ENCODE measurements at places on chromosomes 3 and 15.

- DNase-seq = peak; percentile 3
Observed at GRCh38 chr3:32626631-32627030, 56.0 kb upstream of the DYNC1LI1 start.

GRCh38 chr3:152270937-152271336 is 2.2 kb downstream of the MBNL1 start:
- DNase-seq = peak; percentile 47

DNA sequence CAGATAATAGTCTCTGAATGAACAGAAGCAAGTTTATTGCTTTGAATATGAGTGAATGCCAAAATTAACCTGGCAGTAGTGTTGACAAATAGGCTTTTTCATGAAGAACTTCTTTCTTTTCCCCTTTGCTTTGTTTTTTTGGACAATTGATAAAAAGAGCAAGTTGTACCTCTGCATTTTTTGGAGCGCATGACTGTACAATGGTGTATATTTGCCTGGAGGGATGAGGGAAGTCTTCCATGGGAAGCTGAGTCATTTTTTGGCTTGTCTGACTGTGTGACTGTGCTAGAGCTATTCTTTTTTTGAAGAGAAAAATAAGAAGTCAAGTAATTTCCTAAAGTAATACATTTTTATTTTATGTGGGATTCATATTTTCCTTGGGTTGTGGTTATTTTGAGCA is 186.9 kb downstream of the KLHL25 start:
- peak; percentile 72 for DNase-seq

GRCh38 chr3:71120012-71120411 is 463.5 kb downstream of the FOXP1 start:
- DNase-seq = no peak

GRCh38 chr15:59186501-59186900 is 20.1 kb upstream of the LDHAL6B start:
- peak; percentile 37 for DNase-seq

DNA sequence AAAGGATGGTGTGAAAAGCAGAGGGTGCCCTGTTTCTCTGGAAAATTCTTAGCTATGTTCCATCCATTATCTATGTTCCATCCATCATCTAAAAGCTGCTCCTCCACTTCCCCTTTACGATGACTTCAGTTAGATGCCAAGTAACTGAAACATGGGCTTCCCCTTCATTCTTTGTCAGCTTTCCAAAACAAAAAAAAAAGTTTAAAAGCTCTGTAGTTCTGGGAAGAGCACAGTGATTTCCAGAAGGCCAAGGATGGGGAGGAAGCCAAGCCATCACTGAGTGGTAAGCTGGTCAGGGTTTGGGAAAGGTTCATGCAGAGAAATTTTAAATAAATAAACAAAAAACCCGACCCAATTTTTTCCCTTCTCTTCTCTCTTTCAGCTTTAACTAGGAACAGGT is 111.5 kb downstream of the CFAP44 start:
- DNase-seq = no peak

GRCh38 chr3:185149591-185149990 is 3.3 kb downstream of the C3orf70 start:
- no peak for DNase-seq

GRCh38 chr3:55816794-55817576 is 329.9 kb upstream of the WNT5A start:
- DNase-seq = no peak

DNA sequence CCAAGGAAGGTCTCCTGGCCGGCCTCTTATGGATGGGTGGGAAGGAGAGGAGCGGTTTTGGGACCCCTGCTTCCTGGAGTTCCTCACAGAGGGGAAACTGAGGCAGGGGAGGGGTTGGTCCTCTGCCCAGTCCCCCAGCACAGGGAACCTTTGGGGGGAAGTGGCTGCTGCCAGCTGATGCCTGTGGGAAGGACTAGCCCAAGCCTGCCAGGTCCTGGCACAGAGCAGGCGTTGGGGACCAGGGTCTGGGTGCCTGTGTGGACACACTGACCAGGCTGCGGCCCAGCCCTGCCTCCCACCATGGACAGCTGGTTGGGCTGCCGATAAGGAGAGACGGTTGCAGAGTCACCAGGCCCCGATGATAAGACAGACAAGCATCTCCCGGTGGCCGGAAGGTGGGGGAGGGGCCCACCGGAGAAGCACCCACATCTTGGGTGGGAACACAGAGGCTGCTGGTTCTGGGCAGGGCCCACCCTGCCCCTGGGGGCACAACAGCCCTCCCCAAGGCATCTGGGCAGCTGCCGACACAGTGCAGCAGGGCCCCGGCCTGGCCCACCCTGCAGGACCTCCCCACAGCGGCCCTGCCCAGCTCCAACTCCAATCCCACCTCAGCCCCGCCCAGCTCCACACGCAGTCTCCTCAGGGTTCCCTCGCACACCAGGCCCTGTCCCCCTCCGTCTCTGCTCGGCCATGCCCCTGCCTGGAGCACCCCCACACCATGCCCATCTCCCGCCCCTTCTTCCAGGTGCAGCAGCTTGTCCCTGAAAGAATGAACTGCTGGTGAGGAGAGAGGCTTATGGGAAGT is 50.7 kb downstream of the DNAJB8 start:
- DNase-seq = no peak

DNA sequence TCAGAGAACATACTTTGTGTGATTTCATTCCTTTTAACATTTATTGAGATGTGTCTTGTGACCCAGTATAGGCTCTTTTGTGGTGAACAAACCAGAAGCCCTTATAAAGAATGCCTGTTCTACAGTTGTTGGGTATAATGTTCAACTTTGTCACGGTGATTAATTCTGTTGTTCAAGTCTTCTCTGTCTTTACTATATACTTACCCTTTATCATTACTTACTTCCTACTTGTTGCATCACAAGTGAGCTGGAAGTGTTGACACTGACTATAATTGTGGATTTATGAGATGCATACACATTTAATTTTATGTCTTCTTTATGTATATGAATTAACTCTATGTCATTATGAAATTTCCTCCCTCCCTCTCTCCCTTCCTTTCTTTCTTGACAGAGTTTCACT is 59.7 kb upstream of the TBL1XR1 start:
- peak; percentile 24 for DNase-seq

GRCh38 chr15:74274470-74275038 is 38.4 kb downstream of the CCDC33 start:
- DNase-seq = no peak

DNA sequence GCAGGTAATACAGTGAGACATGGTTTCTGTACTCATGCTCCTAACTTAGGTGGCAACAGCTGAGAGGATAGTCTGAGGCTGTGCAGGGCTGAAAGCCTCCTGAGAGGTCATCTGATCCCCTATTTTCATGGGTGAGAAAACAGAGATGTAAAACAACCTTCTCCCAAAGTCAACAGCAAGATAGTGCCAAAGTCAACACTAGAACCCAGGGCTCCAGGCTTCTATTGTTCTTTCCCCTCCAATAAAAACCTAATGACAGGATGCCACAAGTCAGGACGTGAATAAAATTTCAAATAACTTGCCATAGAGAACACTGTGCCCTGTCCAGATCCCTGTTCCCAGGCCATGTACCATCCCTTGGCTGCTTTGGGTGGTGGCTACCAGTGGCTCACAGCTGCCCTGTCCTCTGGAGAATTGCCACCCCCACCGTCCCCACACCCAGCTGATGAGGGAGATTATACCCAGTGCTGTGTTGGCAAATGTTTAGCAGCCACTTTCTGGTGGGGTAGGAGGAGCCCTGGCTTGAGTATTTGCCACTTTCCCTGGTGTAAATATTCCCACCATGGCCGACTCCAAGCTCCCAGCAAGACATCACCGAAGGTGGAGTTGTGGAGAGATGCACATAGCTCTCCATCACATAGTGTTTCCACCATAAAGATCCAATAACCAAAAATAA is 54.8 kb downstream of the SRGAP3 start:
- DNase-seq = no peak

DNA sequence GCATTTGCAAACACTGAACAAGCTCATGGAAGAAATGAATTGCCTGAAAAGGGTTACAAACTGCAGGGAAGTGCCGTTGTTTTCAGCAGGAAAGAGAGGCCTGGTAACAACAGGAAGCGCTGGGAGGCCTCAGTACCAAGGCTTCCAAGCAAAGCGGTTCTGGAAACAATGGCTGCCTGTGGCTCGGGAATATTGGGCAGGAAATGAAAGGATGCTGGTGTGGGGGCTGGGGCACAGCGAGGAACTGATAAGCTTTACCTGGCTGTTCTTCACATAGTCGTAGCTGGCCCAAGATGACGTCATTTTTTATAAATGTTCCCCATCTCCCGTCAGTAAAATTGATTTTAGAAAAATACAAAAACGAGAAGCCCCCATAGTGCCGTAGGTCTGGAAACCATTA is 55.9 kb downstream of the ARHGAP31 start:
- no peak for DNase-seq

GRCh38 chr3:108489776-108490175 is 20.6 kb downstream of the MYH15 start:
- DNase-seq = peak; percentile 38

GRCh38 chr15:100005715-100006114 is 272.5 kb upstream of the LYSMD4 start:
- no peak for DNase-seq

GRCh38 chr15:83380682-83381081 is 66.5 kb upstream of the SH3GL3 start:
- peak; percentile 41 for DNase-seq

DNA sequence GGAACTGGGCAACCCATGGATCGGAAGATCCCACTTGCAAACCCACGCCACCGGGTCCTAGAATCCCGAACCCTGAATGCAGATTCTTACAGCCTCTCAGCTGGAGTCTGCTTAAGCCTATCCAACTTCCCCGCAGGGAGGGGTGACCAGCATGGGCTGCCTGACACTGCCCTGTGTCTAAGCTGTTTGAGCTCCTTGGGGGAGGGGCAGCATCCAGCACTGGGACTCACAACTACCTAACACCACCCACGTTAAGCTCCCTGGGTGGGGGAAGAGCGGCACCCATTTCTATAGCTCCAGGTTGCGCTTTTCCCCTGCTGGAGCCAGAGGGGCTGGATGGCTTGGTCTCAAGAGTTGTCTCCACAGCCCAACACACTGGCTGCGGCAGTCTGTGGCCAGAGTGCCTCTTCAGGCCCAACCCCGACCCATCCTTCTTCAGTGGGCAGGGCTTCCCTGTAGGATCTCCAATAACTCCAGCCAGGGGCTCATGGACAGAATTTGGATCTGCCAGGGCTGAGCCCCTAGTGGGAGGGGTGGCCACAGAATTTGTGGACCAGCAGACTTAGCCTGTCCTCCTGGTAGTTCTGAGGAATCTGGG is 649.2 kb downstream of the TUSC7 start:
- DNase-seq = no peak

- no peak for DNase-seq
Observed at GRCh38 chr3:126110431-126111125, 26.7 kb upstream of the SLC41A3 start.
